Effector CD4-positive, alpha-beta T cell (primary cell): ENCODE measurements at places on chromosomes 2 and 18.

GRCh38 chr2:204110751-204111516 lies 174.4 kb downstream of the ICOS start:
- no peak for DNase-seq

DNA sequence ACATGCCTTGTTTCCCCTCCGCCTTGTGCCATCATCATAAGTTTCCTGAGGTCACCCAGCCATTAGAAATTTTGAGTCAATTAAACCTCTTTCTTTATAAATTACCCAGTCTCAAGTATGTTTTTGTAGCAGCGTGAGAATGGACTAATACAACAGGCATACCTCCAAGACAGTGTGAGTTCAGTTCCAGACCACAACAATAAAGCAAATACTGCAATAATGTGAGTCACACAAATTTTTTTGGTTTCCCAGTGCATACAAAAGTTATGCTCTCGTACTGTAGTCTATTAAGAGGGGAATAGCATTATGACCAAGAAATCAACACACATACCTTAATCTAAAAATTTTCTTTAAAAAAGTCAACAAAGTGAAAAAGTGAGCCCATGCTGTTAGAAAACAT lies 217.2 kb downstream of the NR4A2 start:
- no peak for DNase-seq

DNA sequence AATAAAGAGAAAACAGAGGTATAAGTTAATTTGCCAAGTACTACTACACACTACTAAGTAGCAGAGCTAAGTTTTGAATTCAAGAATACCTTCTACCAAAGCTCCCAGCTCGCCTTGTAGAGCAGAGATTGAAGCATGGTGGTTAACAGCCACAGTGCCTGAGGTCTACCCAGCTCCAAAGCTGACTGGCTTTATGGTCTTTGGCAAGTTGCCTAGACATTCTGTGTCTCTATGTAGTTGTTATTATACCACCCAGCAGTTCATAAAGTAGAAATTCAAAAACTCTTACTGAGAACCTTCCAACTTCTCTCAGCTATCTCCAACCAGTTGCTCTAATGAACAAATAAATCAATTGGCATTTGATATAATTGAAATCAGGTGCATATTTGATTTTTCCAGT lies 87.8 kb downstream of the PDE11A start:
- DNase-seq, result no peak

DNA sequence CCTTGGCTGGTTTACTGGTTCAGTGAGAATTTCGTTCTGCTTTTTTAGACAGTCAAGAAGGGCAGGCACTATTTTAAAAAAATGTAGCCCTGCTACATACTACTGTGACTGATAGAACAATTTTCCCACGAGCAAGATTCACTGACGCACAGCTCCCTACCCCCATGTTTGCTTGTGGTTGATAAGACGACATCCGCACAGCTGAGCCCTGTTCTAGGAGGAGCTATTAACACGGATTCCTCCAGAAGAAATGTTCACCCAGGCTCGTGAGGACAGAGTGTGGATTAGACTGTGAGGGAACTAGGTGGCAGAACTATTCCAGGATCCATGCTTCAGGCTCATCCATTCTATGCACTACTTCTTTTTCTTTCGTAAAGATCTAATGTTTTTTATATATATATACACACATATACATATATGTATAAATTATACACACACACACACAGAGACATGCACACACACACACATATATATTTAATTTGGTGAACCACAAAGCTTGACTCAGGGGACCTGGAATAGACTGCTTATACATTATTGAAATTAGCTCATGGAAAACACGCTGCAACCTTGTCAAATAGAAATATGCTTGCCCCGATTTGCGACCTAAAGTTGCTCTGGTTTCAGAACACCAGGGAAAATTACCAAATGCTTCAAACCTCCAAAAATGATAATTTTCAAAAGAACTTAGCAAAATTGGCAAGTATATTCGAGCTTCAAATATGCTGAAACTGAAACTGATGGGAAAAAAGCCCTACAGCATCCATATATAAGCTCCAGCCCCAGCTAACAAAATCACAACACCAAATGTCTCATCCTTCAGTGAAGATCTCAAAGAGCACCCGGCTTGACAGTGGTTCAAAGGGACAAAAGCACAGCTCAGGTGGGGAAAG lies 370.4 kb downstream of the SOCS6 start:
- peak; percentile 53 for DNase-seq

DNA sequence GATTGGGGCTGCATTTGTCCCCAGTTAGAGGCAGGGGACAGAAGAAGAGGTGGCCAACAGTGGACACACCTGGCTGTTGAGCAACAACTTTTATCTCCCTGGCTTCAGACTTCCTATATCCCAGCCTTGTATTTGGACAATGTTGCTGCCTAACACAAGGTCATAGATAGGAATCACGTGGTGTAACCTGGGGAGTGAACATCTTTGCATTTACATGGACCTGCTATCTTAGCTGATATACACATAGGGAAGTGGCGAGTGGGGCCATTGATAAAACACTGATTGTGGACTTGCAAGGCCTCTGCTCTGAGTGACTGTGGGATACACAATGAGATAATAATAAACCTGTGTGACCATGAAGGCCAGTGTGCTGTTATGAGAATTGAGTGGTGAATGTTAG lies 26.9 kb downstream of the RAPGEF4 start:
- no peak for DNase-seq

DNA sequence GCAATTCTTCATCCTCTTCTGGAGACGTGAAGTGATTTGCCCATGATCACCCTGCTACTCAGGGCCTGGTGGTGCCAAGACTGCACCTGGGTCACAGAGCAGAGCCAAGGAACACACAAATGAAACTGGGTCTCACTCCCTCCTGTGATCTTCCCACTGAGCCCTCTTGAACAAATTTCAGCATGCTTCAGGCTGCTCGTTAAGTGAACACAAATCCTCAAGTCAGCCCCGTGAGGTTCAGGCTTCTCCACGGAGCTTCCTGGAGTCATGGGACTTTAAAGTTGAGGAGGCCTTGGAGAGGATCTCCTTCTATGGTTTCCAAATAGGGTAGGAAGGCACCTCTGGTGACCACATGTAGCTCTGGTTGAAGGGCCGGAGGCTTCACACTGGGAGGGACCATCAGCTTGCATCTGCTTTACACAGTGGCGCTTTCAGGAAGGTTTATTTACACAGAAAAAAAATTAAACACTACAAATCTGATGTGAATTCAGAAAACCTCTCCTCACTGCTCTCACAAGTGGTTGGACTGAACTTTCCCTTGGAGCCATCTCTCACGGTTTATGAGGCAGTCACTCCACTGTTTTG lies 255.4 kb downstream of the LOXHD1 start:
- DNase-seq, result no peak

DNA sequence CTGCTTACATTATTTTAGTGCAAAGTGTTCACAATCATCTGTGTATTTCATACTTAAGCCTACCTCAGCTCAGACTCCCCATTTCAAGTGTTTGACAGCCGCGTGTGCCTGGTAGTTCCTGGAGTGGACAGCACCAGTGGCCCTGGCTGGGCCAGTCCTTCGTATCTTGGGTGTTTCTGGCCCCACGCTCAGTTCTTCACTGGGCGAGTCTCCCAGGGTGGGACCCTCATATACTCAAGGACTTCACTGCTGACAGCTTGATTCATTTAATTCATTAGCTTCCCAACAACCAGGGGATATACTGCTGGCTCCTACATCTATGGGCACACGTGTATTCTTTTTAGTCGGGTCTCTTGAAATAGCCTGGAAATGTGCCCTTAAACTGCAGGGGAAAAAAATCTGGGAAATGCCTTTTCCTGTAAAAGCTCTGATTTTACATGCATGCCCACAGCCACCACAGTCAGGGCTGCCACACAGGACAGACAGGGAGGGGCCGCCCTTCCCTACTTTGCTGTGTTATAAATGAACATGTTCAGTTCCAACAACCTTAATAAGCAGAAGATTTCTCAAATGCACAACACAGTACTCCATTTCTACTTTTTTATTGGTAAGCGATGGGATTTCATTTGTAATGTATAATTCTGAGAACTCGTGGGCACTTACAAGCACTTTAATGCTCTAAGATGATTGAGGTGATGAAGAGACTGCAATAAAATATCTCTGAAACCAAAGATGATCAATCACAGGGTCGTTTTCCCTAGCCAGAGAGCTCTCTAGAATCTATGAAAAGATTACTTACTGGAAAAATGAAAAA lies 205.5 kb upstream of the REV1 start:
- no peak for DNase-seq

DNA sequence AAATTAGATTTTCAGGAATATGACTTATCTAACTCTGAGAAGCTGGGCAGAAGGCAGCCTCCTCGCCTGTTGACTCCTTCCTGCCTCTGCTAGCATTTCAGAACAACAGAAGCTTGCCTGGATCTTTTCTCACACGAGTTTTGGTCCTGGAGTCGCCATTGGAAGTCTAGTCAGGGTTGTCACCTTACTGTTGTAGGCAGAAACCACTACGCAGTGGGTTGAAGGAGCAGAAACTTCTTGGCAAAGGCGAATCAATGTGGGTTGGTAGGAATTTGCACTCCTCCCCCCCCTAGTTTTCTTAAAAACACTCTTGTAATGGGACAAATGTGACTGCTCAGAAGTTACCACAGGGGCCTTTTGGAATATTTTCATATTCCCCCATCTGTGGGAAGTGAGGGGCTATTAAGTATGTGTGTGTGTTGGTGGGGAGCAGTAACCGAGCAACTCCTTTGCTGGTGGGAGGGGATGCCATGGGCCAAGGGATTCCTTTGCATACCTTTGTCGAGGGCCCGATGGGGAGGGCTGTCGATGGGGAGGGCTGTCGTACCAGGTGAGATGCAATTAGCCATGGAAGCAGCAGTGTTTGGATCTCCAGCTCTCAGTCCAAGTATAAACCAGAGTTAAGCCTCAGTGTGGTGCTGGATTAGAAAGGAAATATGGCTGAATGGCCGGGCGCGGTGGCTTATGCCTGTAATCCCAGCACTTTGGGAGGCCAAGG lies 117.4 kb downstream of the FMNL2 start:
- no peak for DNase-seq

DNA sequence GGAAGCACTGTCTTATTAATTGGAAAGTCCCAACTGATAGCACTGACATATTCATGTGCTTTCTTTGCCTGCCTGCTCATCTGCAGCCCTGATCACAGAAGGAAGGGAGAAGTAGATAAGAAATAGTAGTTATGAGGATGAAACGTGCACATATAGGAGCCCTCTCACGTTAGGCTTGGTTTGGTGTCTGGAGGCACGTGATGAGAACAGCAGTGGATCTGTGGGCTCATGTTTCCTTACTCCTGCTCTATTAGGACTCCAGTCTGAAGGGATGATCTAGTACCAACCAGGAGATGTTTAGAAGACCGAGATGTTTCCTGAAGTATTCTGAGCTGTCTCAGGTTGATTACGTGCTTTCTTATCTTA lies 84.9 kb downstream of the MAP4K4 start:
- DNase-seq, result no peak

- no peak for DNase-seq
Observed at GRCh38 chr2:213150315-213151097, 906 bp downstream of the IKZF2 start.
